ENCODE measurements at places on chromosomes 2 and 18.

GRCh38 chr18:45100321-45101105 is 419.8 kb downstream of the SETBP1 start:
- DNase-seq = no peak

DNA sequence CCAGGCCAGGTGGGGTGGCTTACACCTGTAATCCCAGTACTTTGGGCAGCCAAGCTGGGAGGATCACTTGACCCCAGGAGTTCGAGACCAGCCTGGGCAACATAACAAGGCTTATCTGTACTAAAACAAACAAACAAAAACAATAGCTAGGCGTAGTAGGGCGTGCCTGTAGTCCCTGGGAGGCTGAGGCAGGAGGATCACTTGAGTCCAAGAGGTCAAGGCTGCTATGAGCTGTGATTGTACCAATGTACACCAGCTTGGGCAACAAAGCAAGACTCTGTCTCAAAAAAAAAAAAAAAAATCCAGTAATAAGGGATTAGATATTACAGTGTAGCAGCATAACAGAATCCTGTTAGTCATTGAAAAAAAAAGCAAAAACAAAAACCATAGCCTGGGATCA is 223.2 kb upstream of the FOSL2 start:
- no peak for DNase-seq

DNA sequence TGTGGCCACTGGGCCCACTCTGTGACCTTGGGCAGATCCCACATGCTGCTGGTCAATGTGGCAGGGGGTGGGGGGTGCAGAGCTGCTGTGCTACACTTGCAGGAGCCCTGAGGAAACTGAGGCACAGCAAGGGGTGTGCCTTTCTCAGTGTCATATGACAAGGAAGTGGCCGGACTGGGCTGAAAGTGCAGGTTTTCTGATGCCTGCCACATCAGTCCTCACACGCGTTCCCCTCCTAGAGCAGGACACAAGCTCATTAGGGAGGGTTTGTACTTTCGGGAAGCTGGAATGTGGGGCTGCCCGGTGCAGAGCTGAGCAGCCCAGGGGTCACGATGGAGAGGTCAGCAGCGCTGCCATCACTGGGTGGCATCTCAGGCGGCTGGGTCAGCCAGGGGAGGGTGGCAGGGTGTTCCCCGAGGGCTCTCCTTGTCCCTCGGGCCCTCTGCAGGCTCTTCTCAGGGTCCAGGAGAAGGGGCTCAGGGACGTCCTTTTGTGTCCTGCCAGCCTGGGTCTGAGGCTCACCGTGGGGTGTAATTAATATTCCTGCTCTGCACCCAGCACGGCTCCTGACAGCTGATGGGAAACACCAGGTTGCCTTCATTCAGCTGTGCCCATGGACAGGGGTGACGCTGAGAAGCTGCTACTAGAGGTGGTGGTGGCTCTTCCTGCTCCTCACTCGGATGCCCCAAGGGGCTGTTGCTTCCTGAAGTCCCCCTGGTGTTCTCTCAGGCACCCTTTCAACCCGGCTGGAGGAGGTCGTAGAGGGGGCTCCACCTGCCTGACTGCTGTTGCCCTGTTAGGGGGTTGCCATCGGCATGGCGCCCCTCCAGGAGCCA is 62.1 kb upstream of the HDAC4 start:
- DNase-seq = peak; percentile 38

- DNase-seq = peak; percentile 66
Measured at GRCh38 chr18:58998401-58999203, 133.9 kb downstream of the ZNF532 start.

- no peak for DNase-seq
Measured at GRCh38 chr18:74499633-74500032, 3.5 kb downstream of the CNDP2 start.

DNA sequence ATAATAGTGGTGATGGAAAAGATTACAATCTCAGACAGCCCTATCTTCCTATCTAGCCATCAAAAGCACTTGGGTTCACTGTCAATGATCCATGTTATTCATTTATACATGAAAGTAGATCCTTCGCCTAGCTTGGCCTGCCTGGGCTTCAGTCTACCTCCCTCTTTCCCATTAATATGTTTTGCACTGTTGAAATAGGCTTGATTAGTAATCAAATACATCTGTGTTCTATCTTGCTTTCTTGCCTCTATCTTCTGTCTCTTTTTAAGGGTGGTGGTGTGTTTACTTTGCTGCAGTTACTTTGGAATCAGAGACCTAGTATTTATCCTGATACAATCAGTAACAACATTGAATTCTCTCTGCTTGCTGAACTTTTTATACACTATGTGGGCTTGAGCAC is 521.2 kb downstream of the TNS1 start:
- no peak for DNase-seq

GRCh38 chr2:120342446-120342845 is 3.5 kb upstream of the INHBB start:
- DNase-seq = no peak

GRCh38 chr2:61443342-61444041 is 27.4 kb downstream of the USP34 start:
- DNase-seq = no peak

DNA sequence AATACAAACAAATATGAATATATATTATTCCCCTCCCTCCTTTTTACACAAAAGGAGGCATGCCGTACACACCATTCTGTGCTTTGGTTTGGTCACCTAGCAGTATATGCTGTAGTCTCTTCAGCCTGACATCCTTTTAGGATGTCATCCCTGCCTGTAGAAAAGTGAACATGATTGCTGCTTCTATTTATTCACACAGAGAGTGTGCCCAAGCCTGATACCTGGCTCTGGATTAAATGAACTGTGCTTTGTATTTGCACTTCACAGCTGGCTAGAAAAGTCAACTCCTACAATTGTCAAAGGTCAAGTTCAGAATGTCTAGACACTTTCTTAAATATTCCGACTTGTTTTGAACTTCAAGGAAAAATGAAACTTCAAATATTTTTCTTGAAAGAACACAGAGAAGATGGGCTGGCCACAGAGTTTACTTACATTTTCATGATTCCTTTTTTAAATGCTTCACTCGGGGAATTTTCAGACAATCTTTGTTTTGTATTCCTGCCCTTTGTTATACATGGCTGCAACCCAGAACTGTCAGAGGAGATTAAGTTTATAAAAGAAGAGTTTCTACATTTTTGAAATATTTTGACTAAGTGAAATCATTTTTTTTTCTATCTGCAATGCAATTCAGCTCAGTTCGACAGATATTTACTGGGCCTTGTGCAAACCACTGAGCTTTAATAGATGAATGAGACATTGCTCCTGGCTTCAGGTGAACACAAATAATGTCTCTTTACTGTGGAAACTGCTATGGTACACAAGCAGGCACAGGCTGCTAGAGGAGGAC is 33.5 kb downstream of the DAPL1 start:
- no peak for DNase-seq

GRCh38 chr2:45121236-45121927 is 112.1 kb upstream of the SIX2 start:
- DNase-seq = no peak
